ENCODE measurements at places on chromosomes 1 and 21.

DNA sequence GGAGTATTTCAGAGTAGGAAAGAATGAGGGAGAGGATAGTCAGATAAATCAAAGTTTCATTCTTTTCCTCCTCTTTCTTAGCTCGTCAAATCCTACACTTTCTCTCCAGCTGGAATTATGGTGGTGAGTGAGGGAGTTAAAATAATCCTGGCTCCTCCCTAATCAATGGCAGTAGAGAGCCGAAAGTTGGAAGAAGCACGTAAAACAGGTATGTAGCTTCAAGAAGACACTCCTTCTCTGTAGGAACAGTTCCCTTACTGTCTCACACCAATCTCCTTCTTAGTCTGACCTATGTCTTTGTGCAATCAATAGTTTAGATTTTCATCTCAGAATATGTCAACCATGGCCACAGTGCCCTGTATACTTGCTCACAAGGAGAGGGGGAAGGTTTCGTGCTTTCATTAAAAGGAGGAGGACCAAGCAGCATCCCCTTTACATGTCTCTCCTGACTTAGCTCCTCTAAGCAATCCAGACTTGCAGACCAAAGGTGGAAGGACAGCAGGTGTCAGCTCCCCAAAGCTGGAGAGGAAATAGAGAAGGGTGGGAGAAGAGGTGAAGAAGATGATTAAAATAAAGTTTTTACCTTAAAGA is 878 bp downstream of the MINDY1 start:
- no peak for DNase-seq

DNA sequence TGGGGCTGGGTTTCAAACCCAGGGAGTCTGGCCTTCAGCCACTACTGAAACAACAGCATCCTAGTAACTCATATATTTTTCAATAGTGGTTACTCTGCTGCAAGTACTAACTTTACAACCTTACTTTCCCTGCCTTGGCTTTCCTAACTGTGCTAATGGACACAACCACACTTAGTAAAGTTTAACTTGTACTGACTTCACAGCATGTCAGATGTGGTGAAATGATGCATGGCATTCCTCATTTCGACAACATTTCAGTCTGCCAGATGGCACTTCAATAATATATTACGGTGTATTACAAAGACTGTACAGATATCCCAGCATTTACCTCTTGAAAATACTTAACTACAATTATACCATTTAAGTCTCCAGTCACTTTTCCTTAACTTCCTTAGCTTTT is 27.8 kb downstream of the LRRC7 start:
- DNase-seq, result no peak

GRCh38 chr1:101262060-101262459 is 25.2 kb downstream of the S1PR1 start:
- DNase-seq, result no peak

- no peak for DNase-seq
Measured at GRCh38 chr1:211305044-211305443, 21.6 kb upstream of the TRAF5 start.

- no peak for DNase-seq
Measured at GRCh38 chr1:183872403-183872802, 67.5 kb downstream of the RGL1 start.

GRCh38 chr1:247332215-247332622 is 552 bp upstream of the ZNF496 start:
- DNase-seq, result peak; percentile 43

DNA sequence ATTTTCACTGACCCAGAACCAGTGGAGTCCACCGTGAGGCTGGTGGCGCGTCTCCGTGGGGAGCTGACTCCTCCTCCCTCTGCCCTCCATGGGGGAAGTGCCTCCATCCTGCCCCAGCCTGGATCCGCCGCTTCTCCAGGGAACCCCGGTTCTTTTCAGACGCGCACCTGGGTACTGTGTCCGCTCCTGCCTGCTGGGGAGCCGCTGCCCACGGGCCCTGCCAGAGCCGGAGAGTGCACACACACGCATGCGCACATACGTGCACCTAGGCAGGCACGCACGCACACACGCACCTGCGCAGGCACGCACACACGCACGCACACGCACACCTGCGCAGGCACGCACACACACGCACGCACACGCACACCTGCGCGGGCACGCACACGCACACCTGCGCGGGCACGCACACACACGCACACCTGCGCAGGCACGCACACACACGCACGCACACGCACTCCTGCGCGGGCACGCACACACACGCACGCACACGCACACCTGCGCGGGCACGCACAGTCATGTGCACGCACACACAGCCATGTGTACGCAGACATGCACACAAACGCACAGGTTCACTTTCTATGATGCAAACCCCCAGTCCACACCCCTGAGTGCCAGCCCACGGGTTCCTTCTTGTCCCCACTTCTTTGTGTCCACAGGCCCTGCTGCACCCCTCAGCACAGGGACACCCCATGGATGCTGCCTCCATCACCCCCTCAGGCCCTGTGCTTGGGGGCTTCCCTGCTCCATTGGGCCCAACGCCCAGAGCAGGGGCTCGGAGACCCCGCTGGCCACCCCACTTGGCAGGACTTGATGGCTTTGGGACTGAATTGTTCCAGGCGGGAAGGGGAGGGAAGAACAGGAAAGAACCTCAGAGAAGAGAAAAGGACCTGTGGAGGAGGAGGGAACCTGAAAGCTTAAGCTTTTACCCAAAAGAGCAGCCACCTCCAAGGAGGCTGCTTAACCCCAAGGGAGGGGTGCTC is 42.7 kb downstream of the MORN1 start:
- DNase-seq, result no peak

DNA sequence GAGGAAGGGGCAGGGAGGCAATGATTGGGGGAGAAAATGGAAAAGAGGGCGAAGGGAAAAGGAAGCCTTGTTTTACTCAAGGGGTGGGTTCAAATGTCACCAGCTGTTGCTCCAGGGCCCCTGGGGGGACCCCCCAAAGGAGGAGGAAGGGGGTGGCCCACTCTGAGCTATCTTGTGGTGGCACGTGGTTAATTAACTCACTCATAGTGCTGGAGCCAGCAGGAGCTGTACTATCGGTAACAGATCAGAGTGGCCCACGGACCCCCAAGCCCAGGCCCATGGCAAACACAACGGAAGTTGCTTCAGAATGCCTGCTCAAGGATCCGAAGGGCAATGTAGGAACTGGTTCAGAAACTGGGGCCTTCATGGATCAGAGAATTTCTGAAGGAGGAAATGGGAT is 7.2 kb downstream of the TFF2 start:
- DNase-seq, result no peak

GRCh38 chr1:201456499-201457309 is 12.3 kb downstream of the PHLDA3 start:
- no peak for DNase-seq

DNA sequence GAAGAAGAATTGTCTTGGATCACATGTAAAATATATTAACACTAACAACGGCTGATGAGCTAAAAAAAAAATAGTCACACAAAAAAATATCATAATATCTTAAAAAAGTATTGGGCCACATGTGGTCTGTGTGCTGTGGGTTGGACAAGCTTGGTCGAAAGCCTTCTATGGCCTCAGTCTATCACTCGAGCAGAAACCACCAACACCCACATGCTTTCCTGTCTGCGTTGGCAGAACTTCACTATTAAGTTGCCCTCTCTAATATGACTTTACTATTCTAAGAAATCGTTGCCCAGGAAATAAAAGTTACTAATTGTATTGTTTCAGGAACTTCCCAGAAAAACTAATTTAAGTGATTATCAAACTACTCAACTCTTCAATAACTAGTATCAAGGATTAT is 28.2 kb upstream of the ETS2 start:
- no peak for DNase-seq

GRCh38 chr1:200359610-200360163 is 50.1 kb downstream of the ZNF281 start:
- no peak for DNase-seq

DNA sequence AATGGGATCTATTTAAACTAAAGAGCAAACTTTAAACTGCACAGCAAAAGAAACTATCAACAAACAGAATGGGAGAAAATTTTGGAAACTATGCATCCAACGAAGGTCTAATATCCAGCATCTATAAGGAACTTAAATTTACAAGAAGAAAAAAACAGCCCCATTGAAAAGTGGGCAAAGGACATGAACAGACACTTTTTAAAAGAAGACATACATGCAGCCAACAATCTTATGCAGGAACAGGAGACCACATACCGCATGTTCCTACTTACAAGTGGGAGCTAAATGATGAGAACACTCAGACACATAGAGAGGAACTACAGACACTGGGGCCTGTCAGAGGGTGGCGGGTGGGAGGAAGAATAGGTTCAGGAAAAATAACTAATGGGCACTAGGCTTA is 149.6 kb downstream of the RPS6KC1 start:
- no peak for DNase-seq

- DNase-seq, result no peak
Measured at GRCh38 chr1:37509181-37509580, 5.4 kb downstream of the MEAF6 start.

GRCh38 chr1:161258439-161259344 is at the start of gene PCP4L1:
Gene PCP4L1, plus strand, starts transcription at chr1:161258745. Its CDS starts 230 bp downstream, at chr1:161258975.
- peak; percentile 15 for DNase-seq

DNA sequence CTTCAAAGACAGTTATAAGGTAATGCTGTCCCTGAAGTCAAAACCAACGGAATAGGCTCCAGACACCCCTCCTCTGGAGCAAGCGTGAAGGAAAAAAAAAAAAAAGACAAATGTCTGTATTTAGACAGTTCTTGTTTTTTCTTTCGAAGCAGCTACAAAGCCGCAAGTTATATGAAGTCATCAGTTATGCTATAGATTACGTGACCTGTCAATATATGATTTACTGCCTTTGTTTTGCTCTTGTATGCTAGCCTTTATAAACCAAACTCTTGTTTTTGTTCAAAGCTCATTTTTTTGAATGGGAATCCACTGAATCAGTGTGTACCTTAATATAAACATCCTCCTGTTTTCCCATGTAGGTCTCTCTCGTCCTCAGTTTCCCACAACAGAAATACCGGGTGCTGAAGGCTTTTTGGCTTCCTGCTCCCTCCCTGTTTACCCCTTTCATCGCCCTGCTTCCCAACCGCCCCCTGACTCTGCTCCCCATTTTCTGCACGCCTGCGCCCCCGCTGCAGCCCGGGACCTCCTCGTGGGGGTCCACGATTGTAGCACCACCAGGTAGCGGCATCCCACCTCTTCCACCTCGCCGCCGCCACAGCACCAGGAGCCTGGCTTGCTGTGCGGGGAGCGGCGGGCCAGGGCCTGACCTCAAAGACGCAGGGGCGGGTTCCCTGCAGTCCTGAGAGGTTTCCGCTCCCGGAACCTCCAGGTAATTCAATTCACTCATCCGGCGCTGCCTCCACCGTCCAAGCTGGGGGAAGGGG is 5.2 kb upstream of the ZNF678 start:
- DNase-seq, result no peak

DNA sequence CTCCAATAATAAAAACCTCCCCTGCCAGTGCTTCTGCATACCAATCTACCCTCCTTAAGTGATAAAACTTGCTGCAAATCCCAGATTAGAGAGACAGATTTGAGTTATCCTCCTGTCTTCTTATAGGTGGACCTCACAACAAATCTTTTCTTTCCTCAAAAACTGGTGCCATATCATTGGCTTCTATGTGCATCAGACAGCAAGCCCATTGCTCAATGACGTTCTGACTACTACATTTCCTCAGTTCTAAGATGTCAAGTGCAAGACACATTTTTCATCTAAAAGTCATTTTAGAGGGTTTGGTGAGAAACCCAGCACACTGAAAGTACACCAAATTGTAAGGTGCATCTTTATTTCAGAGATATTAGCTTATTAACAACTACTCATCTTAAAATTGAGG is 107.8 kb upstream of the VAV3 start:
- no peak for DNase-seq

- DNase-seq, result no peak
Measured at GRCh38 chr1:200671235-200671786, 1.6 kb upstream of the DDX59 start.

DNA sequence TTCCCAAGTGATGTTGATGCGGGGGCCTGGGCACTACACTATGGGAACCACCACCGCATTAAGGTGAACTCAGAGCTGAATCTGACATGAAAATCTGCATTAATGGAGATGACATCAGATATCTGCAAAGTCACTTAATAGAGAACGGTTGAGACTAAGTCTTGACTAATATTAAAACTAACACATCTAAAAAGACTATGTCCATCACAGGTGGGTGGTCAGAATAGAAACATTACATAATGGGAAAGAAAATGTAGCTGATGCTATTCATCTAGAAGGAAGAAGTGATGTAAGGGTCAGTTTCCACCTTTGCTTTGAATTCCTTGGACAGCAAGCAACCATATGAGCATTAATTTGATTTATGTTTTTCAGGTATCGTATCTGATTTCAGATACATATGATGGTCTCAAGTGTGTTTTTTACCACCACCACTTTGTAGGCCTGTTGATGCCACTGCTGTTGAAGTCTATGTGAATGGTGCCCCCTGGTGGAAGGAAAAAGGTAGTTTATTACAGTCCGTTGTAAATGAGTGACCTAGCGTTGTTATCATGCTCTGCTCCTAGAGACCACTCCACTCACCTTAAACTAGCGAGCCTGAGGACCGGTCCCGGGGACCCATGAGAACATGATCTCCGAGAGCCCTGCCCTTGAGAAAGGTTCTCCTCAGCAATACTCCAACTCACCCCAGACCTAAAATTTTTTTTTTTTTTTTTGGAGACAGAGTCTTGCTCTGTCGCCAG is 73.5 kb downstream of the BACH1 start:
- peak; percentile 58 for DNase-seq

GRCh38 chr1:201499795-201500669 is 6.9 kb downstream of the CSRP1 start:
- no peak for DNase-seq

DNA sequence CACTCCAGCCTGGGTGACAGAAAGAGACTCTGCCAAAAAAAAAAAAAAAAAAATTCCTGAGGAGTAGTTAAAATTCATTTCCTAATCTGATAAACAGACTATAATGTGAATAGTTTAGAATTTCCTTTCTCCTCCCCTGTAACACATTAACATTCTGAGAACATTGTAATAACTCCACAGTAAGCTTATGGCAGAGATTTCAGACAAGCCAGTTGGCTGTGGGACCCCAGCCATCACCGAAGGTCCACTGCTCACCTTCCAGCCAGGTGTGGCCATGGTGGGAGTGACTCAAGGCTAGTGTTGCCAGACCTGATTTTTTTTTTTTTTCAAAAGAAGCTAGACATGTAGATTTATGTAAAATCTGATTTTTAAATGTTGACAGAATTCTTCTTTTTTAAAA is 11.8 kb downstream of the KANK4 start:
- DNase-seq, result no peak

DNA sequence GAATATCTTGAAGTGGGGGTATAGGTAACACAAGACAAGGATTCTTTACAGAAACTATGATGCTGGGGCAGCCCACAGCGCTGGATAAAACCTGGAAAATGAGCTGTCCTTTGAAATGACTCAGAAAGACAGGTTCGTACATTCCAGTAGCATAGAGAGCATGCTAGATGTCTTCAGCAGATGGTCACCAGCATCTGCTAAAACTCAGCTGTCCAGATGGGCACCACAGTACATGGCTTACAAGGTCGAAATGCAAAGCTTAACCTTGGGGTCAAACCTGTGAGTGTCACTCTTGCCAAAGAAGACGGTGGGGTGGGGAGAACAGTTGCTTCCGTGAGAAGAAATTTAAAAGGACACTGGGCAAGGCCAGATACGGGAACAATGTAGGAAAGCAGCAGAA is 41.3 kb upstream of the TRIM45 start:
- no peak for DNase-seq
